ENCODE measurements at places on chromosomes 2 and 18. TPM values are rescaled to one million over a fixed set of nuclear protein-coding genes. Genes with fewer than 3 reads are reported as not detected.

GRCh38 chr2:214713080-214713830, 96.2 kb downstream of the BARD1 start:
- no peak for DNase-seq
- H3K27me3 ChIP-seq, result no peaks in the 10 kb centered on the region
- no peak overlapping the region for H3K27ac ChIP-seq
- no peaks in the 10 kb centered on the region for H3K36me3 ChIP-seq
- H3K4me3 ChIP-seq, result no peak overlapping the region
- no peaks in the 10 kb centered on the region for H3K4me1 ChIP-seq

DNA sequence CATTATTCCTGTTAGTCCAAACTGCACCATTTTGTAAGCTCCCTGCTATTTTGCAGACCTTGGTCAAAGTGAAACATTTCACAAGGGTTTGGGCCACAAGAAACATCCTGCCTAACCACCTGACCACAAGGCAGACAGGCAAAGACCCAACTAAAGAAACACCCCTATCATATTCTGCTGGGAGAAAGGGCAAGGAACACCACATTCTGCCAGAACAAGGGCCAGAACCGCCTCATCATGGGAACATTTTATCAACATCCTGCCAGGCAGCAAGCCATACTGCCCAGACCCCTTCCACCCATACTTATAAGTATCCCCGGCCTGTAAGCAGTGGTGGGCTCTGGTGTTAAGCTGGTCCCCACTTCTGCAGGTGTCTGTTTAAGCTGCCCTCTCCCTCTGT, 12.0 kb upstream of the RAB31 start:
- H3K36me3 ChIP-seq, result no peaks in the 10 kb centered on the region
- no peaks in the 10 kb centered on the region for H3K4me1 ChIP-seq
- no peak for DNase-seq
- no peaks in the 10 kb centered on the region for H3K27me3 ChIP-seq

GRCh38 chr18:38257661-38258060, 692.1 kb upstream of the CELF4 start:
- no peak overlapping the region for H3K4me3 ChIP-seq
- H3K27ac ChIP-seq, result no peak overlapping the region
- H3K36me3 ChIP-seq, result no peaks in the 10 kb centered on the region
- DNase-seq, result no peak
- no peaks in the 10 kb centered on the region for H3K4me1 ChIP-seq

DNA sequence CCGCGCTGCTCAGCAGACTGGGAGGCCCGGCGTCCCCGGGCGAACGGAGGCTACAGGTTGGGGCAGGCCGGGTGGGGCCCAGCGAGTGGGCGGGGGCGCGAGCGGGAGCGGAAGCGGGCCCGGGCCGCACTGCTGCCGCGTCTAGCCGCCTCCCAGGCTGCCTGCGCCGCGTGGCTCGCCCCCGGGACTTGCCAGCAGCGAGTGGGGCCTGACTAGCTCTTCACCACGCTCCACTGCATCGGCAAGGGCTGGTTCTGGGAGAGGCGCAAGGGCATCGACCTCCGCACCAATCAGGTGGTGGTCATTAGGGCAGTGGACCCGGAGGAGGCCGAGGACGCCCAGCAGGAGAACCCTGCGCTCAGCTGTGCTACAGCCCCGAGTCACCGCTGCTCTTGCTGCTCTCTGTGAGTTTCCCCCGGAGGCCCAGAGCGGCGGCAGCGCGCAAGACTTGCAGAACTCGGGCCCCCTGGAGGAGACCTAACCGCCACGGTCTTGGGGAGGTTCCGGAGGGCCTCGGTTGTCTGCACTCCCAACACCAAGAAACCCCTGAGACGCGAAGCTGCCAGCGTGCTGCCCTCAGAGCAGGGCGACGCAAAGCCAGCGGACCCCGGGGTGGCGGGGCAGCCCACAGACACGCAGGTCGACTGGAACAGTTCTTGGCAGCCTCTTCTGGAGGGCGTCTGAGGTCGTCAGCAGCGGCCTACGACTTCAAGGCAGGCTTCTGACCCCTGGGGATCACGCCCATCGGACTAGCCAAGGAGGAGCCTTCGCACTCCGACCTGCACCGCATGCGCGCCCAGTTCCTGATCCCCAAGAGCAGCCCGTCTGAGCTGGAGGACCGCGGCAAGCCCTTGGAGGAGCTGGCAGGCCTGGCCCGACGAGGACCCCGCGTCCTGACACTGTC, 27.2 kb upstream of the PTPN2 start:
- H3K27ac ChIP-seq, result no peak overlapping the region
- no peaks in the 10 kb centered on the region for H3K4me1 ChIP-seq
- H3K27me3 ChIP-seq, result peaks cover 11% of the 10 kb centered on the region
- peak overlapping the region; percentile 49 for H3K4me3 ChIP-seq
- H3K36me3 ChIP-seq, result no peaks in the 10 kb centered on the region
- peak; percentile 31 for DNase-seq

Gene ADGRF3
- polyA plus RNA-seq, result 0.03 TPM

DNA sequence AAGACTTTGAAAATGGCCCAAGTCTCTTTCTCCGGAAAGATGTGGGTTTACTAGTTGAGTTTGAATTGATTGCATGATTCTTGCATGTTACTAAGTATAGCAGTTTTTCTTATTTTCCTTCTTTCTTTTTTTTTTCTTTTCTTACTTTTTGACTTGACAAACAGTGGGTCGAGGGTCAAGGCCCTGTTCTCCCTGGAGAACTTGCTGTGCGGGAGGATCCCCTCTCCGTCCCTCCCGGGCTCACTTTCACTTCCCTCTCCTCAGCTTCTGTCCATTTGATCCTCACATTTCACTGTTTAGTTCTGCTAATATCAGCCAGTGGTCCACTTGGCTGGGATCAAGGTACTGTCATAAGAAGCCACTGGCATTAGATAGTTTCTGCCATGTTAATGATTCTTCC, 767.4 kb downstream of the TDRD15 start:
- H3K36me3 ChIP-seq, result no peaks in the 10 kb centered on the region
- H3K4me1 ChIP-seq, result no peaks in the 10 kb centered on the region
- H3K4me3 ChIP-seq, result peak overlapping the region; percentile 2
- no peaks in the 10 kb centered on the region for H3K27me3 ChIP-seq
- no peak overlapping the region for H3K27ac ChIP-seq
- DNase-seq, result no peak

Gene TSN
- 25.8 TPM for polyA plus RNA-seq

Gene CDK15
- 0.10 TPM for polyA plus RNA-seq

GRCh38 chr2:168224346-168224745, 23.0 kb downstream of the STK39 start:
- no peak overlapping the region for H3K4me3 ChIP-seq
- peaks cover 10% of the 10 kb centered on the region for H3K4me1 ChIP-seq
- no peaks in the 10 kb centered on the region for H3K36me3 ChIP-seq
- no peak overlapping the region for H3K27ac ChIP-seq

Gene PROKR1
- not detected for polyA plus RNA-seq

DNA sequence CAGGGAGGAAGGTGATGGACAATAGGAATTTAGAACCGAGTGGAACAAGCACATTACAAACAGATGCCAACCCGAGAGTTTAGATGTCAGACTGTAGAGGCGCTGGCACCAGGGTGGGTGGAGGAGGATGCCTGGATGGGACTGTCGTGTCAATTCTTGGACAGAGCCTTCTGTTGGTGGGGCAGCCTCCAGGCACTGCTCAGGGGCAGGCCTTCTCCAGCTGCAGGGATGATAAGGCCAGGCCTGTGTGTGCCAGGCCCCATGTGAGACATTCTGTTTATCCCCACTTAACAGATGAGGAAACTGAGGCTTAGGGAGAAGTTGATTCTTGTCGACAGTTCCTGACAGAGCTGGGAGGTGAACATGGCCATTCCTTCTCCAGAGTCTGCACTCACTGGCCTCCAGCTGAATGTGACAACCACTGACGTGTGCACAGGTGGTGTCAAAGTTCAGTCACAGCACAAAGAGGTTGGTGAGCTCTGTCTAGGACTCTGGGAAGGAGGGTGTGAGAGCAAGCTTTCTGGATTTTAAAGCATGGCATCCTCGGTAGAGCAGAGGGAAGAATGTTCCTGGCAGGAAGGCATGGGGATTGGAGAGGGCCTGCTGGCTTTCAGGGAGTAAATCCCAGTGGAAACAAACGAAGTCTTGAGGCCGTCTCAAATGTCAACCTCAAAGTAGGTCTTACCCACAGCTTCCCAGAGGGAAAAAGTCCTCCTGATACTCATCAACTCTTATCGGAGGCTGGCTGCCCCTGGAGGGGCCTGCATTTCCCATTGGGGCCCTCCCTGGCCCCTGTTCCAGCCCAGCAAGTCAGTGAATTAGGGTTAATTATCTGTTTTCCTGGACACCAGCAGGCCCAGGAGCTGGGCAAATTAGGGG, 52.4 kb downstream of the GLI2 start:
- no peaks in the 10 kb centered on the region for H3K27me3 ChIP-seq

- H3K36me3 ChIP-seq, result no peaks in the 10 kb centered on the region
- no peaks in the 10 kb centered on the region for H3K4me1 ChIP-seq
- H3K27me3 ChIP-seq, result no peaks in the 10 kb centered on the region
Measured at GRCh38 chr2:143294068-143294467, 164.8 kb downstream of the ARHGAP15 start.

- H3K36me3 ChIP-seq, result no peaks in the 10 kb centered on the region
- H3K4me1 ChIP-seq, result peaks cover 13% of the 10 kb centered on the region
- H3K27me3 ChIP-seq, result no peaks in the 10 kb centered on the region
- no peak for DNase-seq
Measured at GRCh38 chr2:102027036-102027980, 35.5 kb downstream of the IL1R2 start.

DNA sequence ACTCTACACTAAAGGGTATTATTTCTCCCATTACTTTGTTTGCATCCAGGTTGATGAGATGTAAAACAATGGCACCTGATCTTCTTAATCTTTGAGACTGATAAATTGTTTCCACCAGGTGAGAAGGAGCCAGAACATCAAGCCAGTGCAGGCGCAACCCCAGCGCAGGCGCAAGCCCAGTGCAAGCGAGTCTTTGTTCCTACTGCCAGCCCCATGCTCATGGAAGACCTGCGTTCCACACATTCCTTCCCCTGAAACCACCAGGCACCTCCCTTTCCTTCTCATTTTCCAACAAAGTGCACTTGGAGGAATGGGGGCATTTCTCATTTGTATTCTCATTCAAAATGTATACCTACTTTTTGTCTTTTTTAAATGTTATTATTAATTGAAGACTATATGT, 188.7 kb upstream of the SMAD2 start:
- H3K27me3 ChIP-seq, result peaks cover 3% of the 10 kb centered on the region
- H3K4me3 ChIP-seq, result no peak overlapping the region
- H3K4me1 ChIP-seq, result no peaks in the 10 kb centered on the region
- no peaks in the 10 kb centered on the region for H3K36me3 ChIP-seq

Gene SCTR
- polyA plus RNA-seq, result 0.10 TPM

DNA sequence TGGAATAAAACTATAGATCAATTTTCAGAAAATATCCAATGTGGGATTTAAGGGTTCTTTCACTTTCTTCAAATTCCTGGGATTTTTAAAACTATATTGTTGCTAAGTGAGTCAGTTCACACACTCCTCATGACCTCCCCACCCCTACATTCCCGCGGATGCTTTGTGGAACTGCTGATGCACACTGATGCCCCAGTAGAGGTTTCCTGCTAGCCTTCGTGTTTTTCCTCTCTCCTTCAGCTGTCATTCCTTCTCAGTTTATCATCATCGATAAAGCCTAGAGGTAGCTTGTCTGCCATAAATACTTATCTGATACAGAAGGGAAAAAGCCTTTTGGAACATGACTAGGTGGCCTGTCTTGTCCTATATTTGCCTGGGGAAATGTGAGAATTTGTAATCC, 67.4 kb upstream of the GALNT5 start:
- DNase-seq, result no peak
- H3K27me3 ChIP-seq, result no peaks in the 10 kb centered on the region
- H3K36me3 ChIP-seq, result no peaks in the 10 kb centered on the region
- H3K4me3 ChIP-seq, result no peak overlapping the region

Gene COL4A3
- 5.9 TPM for polyA plus RNA-seq

Gene TGIF1
- polyA plus RNA-seq, result 29.0 TPM

DNA sequence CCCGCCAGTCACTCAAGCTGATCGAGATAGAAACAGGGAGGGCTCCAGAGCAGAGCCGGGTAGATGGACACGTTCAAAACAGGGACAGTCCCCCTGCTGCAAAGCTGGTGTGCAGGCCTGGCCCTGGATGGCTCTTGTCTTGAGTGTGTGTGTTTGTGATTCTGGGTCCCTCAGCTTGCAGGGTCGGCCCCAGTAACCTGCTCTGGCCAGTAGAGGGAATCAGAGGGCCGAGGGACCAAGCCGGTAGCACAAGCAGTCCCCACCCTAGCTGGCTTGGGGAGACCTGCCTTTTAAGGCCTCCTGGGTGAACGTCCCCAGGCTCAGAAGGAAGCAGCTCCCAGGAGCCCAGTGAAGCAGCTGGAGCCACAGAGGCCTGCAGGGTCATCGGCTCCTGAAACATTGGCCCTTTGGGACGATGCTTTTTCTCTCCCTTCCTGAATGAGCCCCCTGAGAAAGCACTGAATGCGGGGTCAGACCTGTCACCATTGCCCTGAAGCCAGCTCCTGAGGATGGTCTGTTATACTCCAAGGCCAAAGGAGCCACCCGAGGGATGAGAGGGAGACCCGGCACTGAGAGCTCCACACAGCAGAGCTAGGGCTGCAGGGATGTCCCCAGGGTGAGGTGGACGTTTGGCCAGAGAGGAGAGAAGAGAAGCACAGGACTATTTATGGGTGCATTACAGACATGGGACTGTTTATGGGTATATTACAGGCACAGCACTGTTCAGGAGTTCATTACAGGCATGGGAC, 15.4 kb upstream of the MLPH start:
- H3K27ac ChIP-seq, result no peak overlapping the region
- H3K36me3 ChIP-seq, result no peaks in the 10 kb centered on the region
- no peaks in the 10 kb centered on the region for H3K27me3 ChIP-seq
- no peaks in the 10 kb centered on the region for H3K4me1 ChIP-seq

DNA sequence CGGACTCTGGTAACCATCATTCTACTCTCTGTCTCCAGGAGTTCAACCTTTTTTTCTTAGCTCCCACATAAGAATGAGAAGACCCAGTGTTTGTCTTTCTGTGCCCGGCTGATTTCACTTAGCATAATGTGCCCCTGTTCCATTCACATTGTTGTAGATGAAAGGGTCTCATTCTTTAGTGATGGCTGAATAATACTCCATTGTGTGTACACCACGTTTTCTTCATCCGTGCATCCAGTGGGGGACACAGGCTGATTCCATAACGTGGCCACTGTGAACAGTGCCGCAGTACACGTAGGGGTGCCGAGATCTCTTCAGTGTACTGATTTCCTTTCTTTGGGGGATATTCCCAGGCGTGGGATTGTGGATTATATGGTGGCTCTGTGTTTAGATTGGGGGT, 72.3 kb upstream of the NFATC1 start:
- no peak overlapping the region for H3K27ac ChIP-seq
- H3K4me3 ChIP-seq, result no peak overlapping the region
- no peaks in the 10 kb centered on the region for H3K27me3 ChIP-seq
- H3K36me3 ChIP-seq, result peaks cover 21% of the 10 kb centered on the region
